ENCODE measurements at places on chromosomes 2 and 18.

DNA sequence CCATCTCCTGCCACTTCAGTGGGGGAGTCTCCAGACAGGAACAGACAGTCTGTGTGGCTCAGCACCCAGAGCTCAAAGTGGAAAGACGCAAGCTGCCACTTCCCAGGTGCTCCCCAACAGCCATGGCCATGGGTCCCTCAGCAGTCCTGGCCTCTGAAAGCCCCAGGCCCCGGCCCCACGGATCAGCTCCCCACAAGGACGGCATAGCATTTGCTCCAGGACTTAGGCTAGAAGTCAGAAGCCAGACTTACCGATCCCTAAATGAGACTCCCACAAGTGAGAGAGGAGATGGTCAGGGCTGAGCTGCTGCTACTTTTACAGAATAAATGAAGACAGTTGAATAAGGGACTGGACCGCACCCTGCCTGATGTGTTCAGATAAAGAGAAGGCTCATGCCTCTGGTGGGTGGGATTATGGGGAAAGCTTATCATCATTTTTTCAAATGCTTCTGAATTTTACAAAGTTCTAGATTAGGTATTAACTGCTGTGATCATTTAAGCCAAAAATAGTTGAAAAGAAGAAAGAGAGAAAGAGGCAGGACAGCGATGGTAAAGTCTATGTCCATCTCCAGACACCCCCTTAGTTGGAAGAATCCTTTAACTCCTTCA is 50.5 kb downstream of the ADD2 start:
- no peak for DNase-seq

- DNase-seq, result no peak
Measured at GRCh38 chr2:223853425-223853837, 16.0 kb upstream of the AP1S3 start.

- DNase-seq, result no peak
Measured at GRCh38 chr2:238496756-238497609, 70.3 kb downstream of the ASB1 start.

GRCh38 chr2:30112561-30112960 is 34.2 kb upstream of the YPEL5 start:
- no peak for DNase-seq

DNA sequence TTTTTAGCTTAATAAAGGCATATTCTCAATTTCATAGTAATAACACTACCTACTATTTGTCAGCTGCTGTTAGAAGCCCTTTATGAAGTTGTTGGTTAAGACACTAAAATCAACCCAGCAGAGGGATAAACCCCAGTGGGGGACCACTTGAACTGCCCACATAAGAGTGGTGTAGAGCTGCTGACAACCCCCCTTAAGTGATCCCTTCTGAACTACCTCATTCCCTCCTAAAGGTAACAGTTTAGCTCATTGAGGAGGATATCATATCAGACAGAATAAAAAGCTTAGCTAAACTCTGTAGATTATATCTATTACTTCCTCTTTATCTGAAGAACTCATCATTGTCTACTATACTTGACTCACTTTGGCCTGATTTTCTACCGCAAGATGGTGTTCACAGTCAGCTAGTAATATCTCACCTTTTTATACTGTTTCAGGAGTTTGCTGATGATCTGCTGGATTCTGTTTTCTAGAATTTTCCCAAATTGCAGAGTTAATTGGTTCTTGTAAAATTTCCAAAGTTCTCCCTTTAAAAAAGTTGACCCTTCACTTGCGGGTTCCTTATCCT is 16.2 kb downstream of the GALM start:
- DNase-seq, result no peak

DNA sequence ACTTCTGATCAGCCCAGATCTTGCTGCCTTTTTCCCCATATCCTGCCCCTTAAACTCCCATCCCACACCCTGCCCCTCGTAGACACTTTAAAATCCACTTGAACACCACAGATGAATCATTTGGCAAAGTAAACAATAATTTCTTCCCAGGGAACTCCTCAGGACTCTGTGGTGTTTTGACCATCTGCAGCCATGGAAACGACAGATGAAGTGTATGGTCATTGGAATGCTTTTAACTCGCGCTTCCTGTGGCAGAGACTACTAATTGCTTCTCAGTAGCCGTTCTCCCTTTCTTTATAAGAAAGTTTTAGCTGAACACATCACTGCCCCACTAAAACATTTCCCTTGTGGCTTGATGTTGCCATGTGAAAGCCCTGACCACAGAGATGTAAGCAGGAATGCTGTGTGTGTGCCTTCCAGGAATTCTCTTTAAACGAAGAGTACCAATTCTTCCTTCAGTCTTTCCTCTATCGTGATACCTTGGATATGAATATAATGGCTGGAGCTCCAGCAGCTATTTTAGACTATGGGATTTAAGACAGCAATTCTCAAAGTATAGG is 92.7 kb upstream of the PARD3B start:
- no peak for DNase-seq

DNA sequence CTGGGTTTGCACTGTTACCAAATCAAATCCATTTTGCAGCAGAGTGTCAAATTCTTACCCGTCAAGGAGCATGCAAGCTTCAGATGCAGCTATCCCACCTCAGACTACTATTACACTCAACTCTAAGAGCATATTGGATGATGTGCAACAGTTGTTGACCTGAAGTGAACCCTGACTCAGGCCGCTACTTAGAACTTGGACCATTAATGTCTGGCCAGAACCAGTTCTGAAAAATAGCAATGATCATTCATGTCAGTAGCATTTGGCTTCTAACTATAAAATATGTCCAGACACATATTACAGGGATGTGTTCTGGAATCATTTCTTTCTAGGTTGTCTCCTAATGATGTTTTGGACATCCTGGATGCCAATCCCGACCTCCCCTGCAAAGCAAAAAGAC is 135.5 kb upstream of the PKDCC start:
- DNase-seq, result no peak

- no peak for DNase-seq
Measured at GRCh38 chr2:169891593-169892298, 64.5 kb downstream of the UBR3 start.

GRCh38 chr2:169007941-169008340 is 23.2 kb downstream of the ABCB11 start:
- no peak for DNase-seq

- DNase-seq, result no peak
Measured at GRCh38 chr18:50642439-50642838, 82.6 kb downstream of the MAPK4 start.

DNA sequence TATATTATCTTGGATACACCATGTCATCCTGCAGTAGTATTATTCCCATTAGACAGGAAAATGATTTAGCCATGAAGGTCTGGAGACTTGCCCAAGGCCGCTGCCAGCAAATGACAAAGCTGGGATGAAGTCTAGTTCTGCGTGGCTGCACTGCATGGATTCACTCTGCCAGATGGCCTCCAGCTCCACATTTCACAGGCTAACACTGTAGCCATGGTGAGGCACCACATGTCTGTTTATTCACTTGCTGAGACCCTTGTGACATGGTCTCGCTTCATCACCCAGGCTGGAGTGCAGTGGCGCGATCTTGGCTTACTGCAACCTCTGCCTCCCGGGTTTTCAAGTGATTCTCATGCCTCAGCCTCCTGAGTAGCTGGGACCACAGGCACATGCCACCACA is 31.5 kb upstream of the SCG2 start:
- DNase-seq, result no peak

DNA sequence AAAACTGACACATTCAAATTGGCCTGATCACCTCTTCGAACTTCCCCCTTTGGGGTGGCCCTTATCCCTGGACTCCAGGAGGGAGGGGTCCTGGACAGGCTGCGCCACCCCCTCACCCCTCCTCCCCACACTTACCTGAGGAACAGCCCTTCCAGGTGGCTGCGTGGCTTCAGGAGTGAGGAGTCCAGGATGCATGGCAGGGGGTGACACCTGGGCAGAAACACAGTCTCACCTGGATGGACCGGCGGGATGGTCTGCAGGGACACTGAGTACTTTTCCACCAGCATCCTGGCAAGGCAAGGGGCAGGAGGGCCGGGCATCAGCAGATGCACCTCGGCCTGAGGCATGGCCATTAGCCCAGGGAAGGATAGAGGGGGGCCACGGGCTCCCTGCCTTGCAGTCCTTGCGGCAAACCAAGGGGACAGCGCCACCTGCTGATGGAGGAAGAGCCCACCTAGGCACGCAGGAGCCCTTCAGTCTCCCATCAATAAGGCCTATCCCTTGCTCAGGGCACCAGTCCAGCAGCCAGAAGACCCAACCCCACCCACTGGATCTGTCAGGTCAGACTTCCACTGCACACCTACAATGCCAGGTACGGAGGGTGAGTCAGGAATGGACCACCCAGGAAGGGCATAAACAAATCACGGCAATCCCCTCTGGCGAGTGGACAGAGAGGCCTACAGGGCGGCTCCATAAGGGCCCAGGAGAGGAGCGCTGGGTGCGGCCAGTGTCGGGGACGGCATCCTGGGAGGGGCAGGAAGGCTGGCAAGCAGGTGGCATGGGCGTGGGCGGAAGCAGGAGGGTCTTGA is 26.0 kb downstream of the FAM178B start:
- DNase-seq, result peak; percentile 76

DNA sequence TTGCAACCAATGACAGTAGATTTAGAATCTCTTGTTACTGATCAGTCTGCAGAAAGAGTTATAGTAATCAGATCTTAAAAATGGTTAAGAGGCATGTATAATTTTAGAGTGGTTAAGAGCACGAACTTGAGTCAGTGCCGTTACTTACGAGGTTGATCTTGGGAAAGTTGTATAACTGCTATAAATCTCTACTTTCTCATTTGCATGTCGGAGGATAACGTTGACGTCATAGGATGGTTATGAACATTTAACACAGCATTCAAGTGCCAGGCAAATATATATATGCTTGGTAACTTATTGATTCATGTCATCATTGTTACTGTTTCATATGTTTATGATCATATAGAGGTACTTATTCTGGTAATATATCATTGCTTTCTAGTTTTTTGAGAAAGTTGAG is 146.2 kb downstream of the ARHGAP28 start:
- no peak for DNase-seq

DNA sequence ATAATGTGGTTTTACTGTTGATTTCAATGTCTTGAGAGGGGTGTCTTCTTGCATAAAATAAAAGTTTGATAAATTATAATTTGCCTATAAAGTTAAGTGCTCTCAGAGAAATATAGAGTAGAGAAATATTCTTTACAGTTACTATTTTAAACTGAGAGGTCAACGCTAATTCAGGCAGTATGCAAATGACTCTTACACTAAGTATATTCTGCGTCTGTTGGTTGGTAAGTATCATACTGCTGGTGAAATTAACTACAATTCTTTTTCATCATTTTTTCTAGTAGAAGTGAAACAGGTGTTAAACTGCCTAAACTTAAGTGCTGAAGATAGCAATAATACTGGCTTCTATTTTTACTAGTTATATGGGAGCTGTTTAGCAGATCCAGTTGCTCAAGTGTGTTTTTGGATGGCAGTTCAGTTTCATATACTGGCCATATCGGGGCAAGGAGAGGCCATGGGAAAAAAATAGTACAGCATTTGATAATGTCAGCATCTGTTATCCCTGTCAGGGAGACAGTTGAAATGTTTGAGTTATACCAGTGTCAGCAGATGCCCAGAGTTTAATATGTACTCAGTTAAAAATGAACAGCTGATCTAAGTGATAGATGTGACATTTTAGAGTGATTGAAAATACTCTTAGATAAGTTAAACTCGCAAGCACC is 86.2 kb downstream of the MIB1 start:
- no peak for DNase-seq

GRCh38 chr2:238388794-238389193 is 37.9 kb upstream of the ASB1 start:
- DNase-seq, result no peak

DNA sequence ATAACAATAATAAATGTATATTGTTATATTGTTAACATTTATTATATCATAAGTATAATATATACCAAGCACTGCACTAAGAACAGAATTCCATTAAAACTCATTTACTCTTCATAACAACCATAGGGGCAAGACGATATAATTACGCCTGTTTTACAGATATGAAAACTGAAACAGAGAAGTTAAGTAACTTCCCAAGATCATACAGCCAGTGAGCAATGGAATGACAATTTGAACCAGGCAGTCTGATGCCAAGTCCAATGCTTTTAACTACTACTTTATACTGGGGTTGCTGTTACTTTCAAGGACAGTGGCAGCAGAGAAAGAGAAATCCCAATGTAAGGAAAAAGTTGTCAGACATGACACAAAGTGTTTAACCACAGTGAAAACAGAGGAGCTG is 338.8 kb upstream of the ID2 start:
- DNase-seq, result no peak

DNA sequence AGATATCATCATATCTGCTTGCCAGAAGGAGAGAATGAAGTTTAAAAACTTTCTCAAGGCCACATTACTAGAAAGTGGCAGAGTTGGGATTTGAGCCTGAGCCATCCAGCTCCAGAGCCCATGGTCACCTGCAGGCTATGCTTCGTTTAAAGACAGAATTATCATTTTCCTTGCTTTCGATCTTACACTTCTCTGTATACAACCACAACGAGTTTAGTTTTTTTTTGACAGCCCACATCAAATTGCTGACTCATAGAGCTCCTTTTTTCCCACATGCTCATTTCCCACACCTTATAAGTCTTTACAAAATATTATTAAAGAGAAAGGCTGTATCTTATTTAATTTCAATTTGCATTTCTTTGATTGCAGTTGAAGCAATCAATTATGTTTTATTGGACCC is 6.5 kb downstream of the PLEK start:
- no peak for DNase-seq

DNA sequence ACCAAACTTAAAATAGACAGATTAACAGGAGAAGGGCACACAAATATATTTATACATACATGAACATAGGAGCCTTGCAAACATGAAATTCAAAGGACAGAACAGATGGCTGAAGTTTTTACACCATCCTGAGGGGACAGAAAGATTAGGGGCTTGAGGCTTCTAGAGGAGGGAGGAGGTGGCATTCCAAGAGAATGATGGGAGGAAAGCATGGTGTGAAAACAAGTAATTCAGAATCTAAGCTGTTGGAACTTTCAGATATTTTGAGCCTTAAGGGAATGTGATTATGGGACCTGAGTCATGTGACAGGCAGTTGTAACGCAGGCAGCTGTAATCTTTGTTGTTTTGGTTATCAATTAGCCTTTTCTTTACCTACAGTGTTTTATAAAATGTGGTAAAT is 225.2 kb upstream of the SPOPL start:
- no peak for DNase-seq

DNA sequence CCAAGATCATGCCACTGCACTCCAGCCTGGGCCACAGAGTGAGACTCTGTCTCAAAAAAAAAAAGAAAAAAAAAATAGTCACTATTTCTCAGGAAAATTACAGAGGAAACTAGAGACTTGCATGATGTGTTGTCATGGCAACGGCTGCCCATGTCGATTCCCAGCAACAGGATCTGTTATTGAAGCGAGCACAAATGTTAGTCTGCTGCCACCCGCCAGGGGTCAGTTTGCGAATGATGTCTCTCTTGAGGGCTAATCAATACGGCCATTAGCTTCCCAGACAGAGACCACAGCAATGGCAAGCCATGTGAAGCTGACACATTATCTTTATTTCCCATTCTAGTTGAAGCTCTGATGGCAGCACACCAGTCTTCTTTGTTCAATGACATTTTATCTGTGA is 32.4 kb upstream of the ACYP2 start:
- DNase-seq, result no peak

DNA sequence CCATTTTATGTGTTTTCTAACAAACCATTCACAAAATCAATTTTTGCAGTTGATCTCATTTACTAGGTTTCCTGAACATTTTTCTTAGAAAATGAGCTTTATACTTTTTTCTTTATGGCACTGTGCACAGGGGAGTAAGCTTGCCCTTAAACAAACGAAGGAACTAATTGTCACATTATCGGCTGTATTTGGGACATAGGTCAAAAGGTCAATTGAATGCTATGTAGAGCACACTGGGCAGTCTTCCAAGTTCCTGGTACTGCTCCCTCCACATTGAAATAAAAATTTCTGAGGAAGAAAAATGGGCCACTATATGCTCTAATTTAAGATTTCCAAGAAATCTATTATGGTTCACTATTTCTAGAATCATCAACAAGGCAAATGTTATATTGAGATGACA is 93.6 kb upstream of the TMEFF2 start:
- no peak for DNase-seq
